Activated naive CD4-positive, alpha-beta T cell (primary cell): ENCODE measurements at places on chromosomes 11 and 22.

DNA sequence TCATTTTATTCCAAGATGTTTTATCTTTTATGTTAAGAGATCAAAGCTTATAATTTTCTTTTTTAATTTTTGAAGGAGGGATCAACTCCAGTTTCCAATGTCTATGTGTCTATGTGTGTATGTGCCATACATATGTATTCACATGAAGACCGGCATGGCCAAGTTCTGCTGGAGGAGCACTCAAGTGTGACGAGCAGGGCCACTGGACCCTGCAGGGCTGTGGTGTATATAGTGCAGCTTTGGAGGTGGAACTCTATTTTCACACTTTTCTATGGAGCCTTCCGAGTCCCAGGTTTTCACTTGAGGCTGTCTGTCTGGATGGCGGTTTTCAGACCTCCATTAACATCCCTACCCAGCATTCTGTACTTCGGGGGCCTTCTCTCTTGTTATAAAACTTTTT is 36.5 kb upstream of the TTC12 start:
- no peak for DNase-seq

- no peak for DNase-seq
Measured at GRCh38 chr11:2751523-2752203, 51.9 kb upstream of the KCNQ1OT1 start.

- DNase-seq, result peak; percentile 19
Measured at GRCh38 chr11:35082321-35083180, 56.4 kb upstream of the CD44 start.

DNA sequence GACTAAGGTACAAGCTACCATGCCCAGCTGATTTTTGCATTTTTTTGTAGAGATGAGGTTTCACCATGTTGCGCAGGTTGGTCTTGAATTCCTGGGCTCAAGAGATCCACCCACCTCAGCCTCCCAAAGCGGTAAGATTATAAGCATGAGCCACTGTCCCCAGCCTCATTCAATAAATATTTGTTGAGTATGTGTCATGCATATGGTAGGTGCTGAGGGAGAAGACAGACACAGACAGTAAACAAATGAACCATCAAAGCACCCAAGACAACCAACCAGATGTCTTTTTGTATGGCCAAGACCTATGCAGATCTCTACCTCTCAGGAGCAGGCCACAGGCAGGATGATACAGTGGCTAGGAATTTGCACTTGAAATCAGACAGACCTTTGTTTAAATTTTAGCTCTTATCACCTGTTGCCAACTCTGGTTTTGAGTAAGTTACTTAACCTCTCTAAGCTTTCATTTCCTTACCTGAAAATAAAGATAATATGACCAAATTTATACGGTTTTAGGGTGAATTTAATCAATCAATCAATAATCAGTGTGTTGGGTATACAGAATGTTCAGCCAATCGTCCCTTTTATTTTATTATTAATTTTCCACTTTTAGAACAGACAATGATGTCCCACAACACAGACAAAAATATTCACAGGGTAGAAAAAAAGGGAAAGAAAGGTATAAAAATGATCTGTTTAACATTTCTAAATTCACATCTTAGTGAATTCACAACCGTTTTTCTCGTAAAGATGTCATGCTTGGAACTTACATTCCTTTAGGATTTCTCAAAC is 128.2 kb downstream of the SGSM3 start:
- DNase-seq, result no peak

DNA sequence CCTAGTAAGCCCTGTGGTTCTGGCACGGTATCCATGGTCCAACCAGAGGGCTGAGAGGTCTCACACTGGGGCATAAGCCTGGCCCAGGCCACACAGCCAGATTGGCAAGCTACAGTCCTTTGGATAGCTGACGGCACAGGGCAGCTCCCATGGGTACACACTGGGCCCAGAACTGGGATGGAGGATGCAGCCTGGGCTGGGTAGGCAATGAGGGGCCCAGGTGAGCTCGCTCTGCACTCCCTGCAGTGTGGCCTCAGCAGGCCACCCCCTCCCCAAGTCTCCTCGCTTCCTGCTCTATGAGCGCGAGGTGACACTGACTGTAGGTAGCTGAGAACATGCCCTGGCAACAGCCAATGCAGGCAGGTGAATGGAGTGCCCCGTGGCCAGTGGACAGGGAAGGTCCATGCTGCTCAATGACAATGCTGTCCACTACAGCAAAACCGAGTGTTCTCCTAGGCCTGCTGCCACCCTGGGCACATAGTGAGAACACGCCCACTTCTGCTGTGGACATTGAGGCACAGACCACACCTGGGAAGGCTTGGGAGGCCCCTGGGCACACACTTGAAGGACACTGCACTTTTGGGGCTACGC is 3.8 kb downstream of the ARVCF start:
- DNase-seq, result no peak

DNA sequence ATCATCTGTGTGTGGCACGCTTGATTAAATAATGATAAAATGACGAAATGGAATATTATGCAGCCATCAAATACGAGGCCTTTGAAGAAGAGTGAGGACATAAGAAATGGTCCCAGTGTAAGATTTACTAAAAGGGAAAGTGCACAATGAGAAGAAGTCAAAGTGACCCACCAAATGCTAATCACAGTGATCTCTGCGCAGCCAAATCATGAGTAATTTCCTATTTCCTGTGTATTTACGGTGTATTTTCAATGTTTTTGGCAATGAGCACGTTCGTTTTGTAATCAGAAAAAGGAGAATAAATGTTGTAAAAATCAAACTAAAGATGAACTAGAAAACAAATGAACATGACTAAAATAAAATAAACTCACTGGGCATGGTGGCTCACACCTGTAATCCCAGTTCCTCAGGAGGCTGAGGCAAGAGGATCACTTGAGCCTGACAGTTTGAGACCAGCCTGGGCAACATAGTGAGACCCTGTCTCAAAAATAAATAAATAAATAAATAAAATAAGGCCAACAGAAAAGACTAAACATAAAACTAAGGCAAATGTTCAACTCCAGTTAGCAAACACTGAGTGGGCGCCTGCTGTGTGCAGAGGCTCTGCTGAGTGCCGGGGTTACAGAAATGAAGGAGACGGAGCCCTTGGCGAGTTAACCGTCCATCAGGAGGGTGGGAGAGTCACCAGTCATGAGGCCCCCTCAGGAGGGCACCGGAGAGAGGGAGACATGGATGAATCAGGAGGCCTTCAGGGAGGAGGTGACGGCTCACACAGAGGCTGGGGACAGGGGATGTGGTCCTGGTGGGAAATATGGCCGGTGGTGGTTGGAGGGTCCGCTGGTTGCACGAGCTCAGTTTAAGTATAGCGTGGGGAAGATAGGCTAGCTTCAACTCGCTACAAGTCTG is 26.0 kb upstream of the CBX7 start:
- DNase-seq, result no peak

GRCh38 chr11:1513326-1514296 is 27.0 kb upstream of the MOB2 start:
- no peak for DNase-seq

DNA sequence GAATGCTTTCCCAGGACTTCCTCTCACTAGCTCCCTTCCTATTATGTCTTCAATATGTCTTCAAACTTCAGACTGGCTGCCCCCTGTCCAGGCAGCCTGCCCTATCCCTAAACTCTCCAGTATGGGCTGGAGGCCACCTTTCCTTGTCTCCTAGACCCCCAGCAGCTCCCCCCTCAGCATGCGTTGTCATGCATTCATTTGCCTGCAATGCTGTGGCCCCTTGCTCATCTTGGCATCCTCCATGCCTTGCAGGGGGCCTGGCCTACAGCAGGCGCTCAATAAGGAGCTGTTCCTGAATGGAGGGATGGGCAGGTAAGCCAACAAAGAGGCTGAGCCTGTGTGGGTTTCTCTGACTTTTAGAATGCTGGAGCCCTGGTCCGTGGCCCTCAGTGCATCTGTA is 16.4 kb upstream of the ARAP1 start:
- DNase-seq, result no peak

DNA sequence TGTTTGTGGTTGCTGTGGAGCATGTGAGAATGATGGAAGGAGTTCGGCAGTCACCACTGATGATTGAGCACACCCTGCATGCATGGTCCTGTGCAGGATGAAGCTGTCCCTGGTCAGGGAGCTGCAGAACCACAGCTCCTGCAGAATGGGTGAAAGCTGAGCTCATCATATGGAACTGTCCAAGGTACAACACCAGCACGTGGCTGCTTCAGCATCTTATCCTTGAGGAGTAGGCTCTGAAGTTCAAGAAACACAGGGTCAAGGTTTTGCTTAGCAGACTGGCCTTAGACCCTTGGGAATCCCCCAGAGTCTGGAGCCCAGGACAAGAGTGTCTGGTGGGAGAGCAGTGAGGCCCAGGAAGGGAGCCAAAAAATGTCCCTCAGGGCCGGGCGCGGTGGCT is 182.4 kb upstream of the LARGE1 start:
- no peak for DNase-seq

DNA sequence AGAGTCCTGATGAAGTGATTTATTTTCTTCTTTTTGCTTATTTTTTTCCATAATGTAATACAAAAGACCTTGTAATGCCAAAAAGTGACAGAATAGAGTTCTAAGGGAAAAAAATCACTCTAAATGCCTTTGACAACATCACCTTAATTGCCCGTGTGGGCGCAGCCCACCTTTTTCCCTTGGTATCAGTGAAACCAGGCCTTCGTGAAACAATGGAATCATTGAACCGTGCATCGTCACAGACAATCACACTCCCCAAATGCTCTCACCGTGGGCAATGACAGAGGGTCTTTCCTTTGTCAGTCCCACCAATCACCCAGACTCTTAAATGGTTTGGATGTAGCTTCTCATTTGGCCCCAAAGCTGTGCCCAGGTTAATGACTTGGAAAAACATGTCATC is 9.6 kb upstream of the SLC6A5 start:
- no peak for DNase-seq

DNA sequence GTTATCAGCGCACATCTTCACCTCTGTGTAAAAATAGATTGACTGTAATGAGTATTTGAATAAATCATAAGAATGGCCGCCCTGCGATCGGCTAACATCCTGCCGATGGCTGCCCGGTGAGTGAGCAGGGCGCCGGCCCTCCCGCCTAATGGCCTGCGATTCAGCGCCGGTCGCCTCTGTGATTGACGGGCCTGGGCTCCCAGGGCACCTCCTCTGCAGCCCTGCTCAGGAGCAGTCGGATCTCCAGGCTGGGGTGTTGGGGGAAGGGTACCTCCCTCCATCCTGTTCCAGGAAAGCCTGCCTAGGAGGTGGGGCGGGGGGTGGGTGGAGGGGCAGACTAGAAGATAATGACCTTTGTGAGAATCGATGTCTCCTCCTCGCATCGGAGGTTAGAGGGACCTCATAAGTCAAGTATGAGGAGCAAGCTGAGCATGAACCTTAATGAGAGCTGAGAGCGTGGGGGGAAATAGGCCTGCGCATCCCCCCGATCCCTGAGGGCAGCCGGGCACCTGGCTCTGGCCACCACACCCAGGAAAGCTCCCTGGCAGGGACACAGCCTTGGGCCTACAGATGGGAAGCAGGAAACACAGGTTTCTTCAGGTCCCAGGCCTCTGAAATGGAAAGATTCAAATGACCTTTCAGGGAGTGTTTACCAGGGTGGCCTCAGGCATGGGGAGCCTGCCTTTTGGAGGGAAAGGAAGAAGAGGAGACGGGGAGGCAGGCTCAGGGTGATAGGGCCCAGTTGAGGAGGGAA is 71.7 kb downstream of the PKNOX2 start:
- DNase-seq, result no peak

DNA sequence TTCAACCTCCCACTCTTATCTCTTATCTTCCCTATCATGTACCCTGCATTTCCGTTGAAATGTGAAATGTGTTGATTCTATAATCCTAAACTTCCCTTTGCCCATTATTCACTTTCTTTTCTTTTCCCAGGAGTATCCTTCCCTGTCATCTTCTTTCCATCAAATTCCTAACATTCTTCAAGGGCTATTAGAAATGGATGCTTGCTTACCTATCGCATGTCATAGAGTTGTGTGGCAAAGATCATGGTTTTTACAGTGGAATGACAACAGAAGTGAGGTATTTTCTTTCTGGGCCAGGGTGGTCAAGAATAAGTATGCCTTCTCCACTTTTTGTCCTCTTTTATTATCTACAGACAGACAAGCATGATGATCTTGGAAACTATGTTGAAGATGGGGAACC is 124.4 kb upstream of the SLC5A12 start:
- DNase-seq, result no peak

DNA sequence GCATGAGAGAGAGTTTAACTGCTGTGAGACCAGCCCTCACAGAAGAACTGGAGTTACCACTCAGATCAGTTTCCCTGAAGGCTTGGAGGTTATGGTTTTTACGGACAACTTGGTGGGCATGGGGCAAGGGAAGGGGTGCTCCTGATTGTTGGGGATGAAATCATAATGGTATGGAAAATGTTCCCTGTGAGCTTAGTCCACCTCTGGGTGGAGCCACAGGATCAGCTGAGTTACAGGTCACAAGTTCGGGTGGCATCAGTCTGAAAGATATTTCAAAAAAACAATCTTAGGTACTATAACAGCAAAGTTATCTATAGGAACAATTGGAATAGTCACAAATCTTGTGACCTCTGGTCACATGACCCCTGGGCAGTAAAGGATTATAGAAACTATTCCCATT is 162.9 kb downstream of the DLG2 start:
- DNase-seq, result no peak

DNA sequence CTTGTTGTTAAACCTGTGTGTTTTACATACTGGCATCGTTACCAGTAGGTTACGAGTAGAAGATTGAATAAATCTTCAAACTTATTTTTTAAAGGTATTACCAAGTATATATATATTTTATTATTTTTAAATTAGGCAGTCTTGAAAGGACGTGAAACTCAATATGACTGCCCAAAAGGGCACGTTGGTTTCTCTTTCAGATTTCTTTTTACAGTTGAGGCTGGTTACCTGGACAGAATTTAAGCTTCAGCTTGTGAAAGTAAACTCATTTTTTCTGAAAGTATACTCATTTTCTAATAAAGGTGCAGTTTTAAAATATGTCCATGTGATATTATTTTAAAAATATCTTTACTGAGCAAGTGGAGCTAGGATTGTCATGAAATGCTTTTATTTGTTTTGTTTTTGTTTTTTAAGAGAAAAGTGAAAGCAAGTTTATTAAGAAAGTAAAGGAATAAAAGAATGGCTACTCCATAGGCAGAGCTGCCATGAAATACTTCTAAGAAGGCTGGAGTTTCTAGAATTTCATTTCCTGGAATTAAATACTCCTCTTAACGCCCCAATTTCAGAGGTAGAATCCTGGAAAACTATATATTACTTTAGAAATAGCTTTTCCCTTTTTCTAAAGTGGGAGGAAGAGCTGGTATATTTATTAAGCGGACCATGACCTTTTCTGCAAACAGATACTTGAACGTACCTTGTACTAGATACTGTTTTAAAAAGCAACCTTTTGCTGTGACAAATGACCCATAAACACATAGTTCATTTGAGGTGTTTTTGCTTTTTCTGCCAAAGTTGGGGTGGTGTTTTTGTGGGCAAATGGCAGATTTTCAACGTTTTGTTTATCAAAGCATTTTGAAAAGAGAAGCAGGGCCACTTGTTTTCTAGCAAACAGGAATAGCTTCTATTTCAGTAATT is 1.9 kb downstream of the FBXO7 start:
- no peak for DNase-seq

GRCh38 chr11:3165916-3166267 is 782 bp upstream of the OSBPL5 start:
- DNase-seq, result no peak

DNA sequence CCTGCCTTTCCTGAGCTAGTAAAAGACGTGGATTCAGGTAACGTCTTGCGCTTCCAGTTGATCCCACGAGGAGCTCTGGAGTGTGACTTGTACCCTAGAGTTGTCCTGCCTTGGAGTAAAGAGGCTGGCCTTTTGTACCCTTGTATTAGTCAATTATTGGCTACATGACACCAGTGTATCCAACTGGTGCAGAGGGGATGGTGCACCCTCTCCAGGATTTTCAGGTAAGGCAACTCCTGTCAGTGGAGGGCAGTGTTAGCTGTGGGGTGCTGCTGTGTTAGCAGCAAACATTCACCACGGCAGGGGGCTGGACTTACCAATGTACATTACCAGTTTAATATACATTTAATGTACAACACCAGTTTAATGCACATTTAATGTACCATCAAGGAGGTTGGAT is 233.5 kb downstream of the MIAT start:
- DNase-seq, result no peak
